Stimulated activated CD8-positive, alpha-beta memory T cell treated with anti-CD3 and anti-CD28 coated beads, Interleukin-4, amount 100 ng/mL, for 4 hours (primary cell): ENCODE measurements at places on chromosomes 4 and X.

- peak; percentile 68 for DNase-seq
These were observed 160.3 kb downstream of the OR13H1 start for GRCh38 chrX:131704136-131704695.

DNA sequence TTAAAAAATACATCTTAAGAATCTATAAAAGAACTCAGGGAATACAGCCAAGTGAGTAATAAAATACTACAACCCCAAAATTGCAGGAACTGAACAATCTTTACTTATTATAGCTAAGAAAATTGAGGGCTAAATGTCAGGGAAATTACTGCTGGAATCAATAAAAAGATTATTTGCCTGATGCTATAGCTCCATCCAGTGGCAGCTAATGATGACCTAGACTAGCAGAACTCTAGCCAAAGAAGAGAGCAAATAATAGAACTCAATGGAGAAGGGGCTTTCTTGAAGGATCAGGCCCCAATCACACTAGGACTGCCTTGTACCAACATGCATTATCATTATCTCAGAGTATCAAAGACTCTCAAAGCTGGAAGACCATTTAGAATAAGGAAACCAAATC, 85.0 kb upstream of the FAM241A start:
- no peak for DNase-seq

- DNase-seq: no peak
These were observed 259.2 kb upstream of the GALNTL6 start for GRCh38 chr4:171553961-171554360.

- DNase-seq: no peak
These were observed 52.7 kb downstream of the STARD8 start for GRCh38 chrX:68699960-68700746.

GRCh38 chr4:87589531-87589930, 18.8 kb upstream of the DSPP start:
- no peak for DNase-seq

GRCh38 chr4:54553001-54553400, 104.8 kb upstream of the KIT start:
- no peak for DNase-seq

GRCh38 chrX:10579112-10580011, 41.0 kb downstream of the MID1 start:
- DNase-seq: no peak

GRCh38 chr4:7398104-7398423, 36.7 kb downstream of the PSAPL1 start:
- no peak for DNase-seq

DNA sequence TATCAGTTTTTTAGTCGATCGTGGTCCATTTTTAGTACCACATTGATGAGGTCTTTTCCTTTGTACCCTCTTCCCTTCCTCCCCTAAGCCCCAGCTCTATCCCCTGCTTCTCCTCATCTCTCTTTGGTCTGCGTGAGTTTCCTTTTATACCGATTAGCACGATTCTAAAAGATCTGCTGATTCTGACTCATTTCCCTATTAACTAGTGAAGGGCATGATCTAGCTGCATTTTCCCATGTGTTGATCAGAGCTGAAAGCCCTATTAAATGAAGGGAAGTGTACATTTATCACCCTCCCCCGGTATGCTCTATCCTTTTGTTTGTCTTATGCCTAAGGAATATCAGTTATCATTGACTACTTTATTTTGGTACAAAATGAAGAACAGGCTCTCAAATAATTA, 181.7 kb upstream of the NPY2R start:
- no peak for DNase-seq

DNA sequence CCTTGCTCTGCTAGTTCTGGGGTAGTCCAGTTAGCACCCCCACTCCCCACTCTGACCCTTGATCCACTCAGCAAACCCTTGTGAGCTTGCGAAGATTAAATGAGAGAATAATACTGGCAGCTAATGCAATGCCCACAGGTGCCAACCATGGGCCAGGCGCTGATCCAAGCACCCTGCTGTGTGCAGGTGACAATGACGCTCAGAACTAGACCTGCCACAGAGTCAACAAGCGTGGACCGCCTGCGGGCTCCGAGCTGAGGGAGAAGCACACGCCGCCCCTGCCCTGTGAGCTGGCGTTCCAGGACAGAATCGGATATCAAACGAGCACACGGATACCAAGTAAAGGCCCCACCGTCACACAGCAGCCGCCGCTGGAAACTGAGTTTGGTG, 129.2 kb downstream of the FAM53A start:
- no peak for DNase-seq

DNA sequence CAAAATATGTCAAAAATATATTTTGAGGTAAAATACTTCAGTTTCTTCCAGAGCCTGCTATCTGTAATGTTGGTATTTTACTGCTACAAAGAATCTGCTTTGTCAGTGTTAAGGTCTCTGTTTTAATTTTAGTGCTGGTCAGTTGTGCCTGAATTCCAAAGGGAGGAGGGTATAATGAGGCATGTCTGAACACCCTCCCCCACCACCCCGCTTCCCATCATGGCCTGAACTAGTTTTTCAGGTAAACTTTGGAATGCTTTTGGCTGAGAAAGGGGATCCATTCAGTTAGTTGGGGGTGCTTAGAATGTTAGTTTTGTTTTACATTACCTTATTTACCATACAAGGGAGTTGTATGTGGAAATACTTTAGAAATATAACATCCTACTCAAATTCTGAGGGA, 158.5 kb downstream of the MID1IP1 start:
- DNase-seq: no peak

DNA sequence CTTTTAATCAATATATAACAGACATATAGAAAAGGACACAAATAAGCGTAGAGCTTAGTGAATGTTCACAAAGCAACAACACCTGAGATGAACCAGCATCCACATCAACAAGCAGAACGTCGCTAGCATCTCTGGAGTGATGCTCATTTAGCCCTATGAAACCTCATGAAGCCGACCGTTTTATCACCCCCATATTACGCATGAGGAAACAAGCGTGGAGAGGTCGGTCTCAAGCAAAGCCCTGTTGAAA, 524 bp upstream of the RPS3A start:
- no peak for DNase-seq

- DNase-seq: no peak
These were observed 8.3 kb upstream of the VEGFC start for GRCh38 chr4:176800891-176801534.

- DNase-seq: no peak
These were observed 98.0 kb upstream of the DCLK2 start for GRCh38 chr4:149980121-149980682.

DNA sequence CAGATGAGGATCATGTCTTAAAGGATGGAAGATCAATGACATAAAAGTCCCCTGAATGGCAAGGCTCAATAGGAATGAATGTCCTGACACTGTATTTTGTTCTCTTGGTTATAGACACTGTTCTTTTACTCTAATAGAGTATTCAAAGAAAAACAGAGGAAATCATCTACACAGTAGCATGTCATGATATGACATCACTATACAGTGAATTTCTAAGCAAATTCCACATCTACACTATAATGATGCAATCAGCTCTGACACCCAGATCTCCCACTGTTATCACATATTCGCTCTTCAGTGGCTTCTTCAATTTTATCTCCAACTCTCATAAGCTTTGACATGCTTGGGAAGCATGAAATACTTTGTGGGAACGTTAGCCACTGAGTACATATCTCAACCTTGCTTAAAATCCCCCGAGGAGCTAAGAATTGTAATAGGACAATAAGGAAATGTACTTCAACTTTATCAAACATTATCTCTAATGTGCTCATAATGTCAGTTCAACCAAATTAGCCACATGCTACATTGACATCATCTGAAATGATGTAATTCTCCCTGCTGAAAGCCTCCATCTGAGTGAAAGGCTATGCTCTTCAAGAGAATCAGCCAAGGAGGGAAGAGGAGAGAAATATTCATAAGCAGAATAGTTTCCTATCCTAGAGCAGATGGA, 139.6 kb upstream of the PTCHD1 start:
- DNase-seq: no peak

GRCh38 chr4:122833999-122834398, 7.4 kb downstream of the FGF2 start:
- DNase-seq: no peak

DNA sequence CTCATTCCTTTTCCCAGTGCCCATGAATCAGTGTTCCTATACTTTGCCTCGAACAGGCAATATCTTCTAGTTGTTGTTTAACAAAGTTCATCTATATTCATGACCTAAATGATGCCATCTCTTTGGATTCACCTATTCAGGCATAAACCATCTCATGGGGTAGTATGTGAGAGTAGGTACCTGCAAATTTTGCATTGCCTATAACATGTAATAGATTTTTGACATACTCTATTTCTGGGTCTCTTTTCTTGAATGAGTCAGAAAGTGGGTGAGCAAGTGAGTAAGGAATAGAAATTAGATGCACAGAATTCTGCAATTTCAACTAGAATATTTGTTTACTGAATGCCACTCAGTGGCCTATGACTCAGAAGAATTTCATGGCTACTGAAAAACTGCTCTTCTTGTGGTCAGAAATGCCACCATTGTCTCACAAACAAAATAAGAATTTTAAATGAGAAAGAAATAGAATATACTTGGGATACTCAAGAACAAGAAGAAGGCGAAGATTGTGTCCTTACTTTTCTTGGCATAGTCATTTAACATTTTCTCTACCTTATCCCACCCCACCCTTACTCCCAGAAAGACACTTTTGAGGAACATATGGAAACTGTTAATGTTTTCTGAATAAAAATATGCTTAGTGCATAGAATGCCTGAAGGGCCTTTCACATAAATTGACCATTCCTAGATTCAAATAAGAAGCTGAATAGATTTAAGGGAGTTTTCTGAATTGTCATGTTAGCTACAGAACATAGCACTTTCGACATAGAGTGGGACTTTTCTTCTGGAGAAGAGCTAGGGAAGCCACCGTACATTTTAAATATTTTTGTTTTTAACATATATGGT, 86.8 kb downstream of the HHIP start:
- DNase-seq: no peak

DNA sequence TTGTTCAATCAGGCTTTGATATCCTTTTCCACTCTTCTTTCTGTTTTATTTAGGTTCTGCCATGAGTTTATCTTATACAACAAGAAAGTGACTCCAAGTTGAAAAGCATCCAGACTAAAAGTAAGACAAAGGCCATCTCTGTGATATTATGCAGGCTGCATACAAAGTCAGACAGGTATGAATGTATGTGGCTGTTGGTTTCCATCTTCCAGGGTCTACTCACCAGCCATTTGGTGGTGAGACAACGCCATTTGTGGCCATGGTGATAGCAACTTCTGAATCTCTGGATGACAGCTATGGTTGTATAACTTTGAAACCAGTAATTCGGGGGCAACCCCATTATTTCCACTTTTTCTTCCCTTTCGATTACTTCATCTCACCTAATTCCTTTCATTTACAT, 17.2 kb upstream of the MSL3 start:
- no peak for DNase-seq

- DNase-seq: no peak
These were observed at the start of gene LRAT for GRCh38 chr4:154743683-154744340. LRAT (plus strand) TSS chr4:154744000; CDS start chr4:154744327, 327 bp downstream.

DNA sequence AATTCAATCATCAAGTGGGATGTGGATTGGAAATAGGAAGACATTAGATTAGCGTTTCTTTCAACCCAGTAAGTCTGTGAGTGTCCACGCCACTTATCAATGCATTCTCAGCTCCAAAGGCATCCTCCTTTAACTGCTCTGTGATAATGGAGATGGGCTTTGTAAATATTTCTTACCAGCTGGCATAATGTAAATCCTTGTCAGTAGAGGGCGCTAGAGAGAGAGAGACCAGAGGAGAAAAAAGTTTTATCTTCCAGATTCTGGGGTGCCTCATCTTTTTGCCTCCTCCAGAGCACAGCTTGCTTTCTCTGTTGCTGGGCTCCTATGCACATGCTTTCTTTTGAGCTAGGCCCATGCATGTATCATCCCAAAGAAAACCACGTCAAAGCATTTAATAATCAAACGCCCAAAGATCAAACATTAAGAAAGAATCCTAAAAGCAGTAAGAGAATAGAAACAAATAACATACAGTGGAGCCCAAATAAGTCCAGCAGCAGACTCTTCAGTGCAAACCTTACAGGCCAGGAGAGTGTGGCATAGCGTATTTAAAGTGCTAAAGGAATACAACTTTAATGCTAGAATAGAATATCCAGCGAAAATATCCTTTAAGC, 9.6 kb upstream of the MTMR1 start:
- DNase-seq: no peak
